CD4-positive, alpha-beta T cell treated with Interleukin-10 for 1 hour (primary cell): ENCODE measurements at places on chromosomes 6 and 20.

DNA sequence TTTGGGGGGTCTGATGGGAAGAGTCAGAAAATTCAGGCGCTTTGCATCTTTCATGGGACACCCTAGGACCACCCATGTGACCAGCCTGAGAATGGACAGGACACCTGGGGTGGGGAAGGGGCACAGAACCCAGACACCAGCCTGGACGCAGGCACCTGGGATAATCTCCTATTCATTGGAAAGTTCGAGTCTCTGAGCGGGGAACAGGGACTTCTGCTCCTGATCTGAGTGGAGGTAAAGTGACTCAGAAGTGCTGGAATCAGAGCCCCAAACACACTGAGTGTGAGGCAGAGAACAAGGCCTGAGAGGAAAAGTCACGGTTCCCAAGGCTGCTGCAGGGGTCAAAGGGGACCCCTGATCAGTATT lies 1.4 kb downstream of the HLA-B start:
- DNase-seq = peak; percentile 40

- DNase-seq = no peak
These were observed 164.3 kb upstream of the OGFRL1 start for GRCh38 chr6:71124340-71124739.

- no peak for DNase-seq
These were observed 10.3 kb downstream of the ADISSP start for GRCh38 chr20:3757268-3757667.

DNA sequence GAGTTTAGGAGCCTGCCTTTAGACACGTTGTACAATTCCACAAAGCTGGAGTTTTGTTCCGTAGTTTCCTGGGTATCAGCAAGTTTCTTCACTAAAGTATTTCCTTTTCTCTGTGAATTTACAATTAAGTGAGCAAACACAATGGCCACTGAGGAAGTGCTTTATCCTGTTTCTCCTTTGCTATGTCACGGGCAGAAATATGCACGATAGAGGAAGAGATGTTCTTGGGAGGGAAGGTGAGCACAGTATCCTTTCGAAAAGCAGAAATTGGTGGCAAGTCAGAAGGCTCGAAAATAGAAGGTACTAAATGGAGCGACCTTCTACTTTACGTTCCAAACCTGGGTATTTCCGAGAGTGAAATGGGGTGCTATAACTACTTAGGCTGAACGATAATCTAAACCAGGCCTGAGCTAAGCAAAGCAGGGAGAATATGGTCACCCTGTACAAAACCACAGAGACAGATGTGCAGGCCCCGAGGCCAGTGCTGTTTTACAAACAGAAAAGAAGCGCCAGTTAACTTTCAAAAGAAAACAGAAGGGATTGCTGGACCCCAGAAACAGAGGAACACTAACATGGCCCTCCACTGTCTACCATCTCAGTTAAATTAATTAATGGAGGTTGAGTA lies 259.6 kb downstream of the TBC1D7 start:
- no peak for DNase-seq

- no peak for DNase-seq
These were observed 55.1 kb upstream of the PHIP start for GRCh38 chr6:79133173-79133572.

GRCh38 chr20:63066506-63067265 lies 59.9 kb upstream of the BHLHE23 start:
- no peak for DNase-seq

GRCh38 chr20:56788671-56789610 lies 159.8 kb downstream of the TFAP2C start:
- DNase-seq = no peak

GRCh38 chr6:1325461-1326309 lies 13.8 kb downstream of the FOXQ1 start:
- no peak for DNase-seq

DNA sequence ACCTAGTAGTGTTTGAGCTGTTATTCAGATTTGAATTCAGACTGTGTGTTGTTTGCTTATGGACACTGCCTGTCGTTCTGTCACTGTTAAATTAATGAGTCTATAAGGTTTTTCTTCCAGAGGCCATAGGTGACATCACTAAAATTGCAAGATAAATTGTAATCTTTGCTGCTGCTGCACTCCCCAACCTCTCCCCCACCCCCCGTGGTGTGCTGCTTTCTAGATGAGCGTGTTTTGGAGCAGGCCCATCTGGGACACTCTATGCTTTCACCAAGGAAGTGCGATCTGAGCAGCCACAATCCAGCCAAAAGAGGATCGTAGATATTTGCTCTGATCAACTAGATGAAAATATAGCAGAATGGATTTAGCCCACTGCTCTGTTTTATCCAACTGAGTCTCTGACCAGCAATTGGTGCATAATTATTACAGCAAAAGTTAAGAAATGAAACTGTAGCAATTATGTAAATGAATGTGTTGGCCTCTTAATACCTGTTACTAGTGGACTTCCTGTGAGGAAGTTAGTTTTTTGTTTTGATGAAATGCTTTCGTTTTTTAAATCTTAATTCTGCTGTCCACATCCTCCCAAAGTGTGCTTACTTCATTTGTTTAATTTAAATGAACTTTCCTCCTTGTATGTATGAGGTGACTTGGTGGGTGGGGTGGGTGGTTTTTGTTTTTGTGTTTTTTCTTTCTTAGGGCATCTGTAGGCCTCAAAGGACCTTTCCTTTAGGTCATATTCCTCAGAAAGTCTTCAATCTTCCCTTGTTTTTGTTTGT lies 58.1 kb downstream of the RPRD1B start:
- peak; percentile 21 for DNase-seq

GRCh38 chr6:9754515-9754914 lies 660.4 kb downstream of the TFAP2A start:
- no peak for DNase-seq

DNA sequence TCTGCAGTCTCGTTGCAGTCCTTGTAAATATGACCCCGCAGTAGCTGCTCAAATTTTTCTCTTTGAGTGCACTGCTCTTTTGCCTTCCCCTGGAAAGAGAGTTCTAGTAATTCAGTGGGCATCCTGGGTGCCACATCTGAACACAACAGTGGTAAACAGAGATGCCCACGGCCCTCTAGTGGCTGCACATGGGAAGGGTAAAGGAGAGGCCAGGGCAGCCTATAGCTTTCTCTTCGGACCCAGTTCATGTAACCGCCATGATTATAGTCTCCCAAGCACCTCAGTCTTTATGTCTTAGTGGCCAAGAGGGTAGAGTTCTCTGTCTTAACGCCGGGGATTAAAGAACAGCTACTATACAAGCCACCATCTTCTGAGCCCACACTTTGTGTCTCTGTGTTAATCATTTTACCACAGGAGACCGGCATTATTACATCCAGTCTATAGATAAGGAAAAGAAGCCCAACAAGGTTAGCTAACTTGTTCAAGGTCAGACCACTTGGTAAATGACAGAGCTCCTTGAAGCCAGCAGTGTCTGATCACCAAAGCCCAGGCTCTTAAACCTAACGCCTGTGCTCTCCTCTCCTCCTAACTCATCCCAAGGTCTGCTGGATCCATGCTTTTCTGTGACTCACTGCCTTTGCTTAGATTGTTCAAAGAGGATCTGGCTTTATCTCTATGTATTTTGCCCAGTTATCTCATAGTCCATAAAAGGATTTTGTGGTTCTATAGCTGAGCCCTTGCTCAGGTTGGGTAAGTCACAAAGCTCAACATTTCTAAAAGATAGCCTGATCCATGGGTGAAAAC lies 81.8 kb downstream of the ISM1 start:
- DNase-seq = peak; percentile 39

DNA sequence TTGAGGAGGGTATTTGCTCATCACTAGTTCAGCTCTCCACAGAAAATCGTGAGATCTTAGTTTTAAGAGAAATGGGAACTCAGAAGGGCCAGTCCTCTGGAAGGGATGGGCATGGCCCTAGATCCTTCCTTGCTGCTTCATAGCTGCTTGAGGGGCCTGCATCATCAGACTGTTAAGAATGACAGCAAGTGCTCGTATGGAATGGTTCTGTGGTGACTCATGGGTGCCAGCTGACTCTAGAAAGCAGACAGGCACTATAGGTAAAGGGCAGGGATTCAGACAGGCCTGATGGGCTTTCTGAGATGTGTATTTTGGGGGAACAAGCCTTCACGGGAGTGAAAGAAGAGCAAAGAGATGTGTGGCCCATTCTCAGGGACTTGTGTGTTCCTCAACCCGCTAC lies 90.8 kb downstream of the MYLK4 start:
- no peak for DNase-seq

DNA sequence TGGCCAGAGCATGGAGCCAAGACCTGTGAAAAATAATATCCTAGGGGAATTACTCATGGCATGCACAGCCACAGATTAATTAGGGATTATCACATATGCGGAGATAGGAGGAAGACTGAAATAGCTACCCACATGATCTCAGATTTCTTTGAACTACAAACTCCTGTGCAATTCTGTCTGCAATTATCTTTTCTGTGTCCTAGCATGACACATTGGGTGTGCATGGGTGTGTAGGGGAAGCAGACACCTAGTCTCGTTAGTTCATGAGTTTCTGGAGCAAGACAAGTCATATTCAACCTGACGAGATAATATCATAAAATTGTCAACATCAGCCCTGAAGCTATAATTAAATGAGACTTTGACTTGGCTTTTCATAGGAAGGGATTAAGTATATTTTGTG lies 3.6 kb upstream of the SLC17A4 start:
- no peak for DNase-seq

DNA sequence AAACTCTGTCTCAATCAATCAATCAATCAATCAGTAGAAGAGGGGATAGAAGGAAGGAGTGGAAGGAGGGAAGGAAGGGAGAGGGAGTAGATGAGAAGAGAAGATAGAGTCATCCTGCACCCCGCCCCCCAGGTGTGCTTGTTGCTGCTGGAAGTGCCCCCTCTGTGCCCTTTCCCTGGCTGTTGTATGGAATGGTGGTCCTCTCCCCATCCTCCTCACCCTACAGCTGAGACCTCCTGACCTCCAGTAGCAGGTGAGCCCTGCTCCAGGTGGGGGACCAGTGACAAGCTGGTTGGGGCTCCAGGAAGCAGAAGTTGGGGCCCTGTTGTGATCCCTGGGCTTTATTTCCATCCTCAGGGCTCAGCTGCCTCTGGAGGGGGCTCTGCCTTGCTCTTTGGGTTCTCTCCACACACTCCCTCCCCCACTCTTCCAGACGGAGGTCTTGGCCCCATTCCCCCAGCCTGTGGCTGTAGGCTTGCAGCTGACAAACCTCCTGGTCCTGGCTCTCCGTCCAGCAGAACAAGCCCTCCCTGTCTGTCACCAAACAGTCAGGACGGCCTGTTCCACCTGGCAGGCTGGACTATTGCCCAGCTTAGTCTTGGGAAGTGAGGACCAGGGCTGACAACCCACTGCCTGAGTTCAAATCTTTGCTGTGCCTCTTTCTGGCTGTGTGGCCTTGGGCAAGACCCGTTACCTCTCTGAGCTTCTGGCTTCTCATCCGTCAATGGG lies 26.0 kb upstream of the SCRT2 start:
- no peak for DNase-seq

- no peak for DNase-seq
These were observed 117.1 kb upstream of the SPTLC3 start for GRCh38 chr20:12891643-12892042.
